ENCODE measurements at places on chromosomes 5 and 9.

GRCh38 chr9:34493972-34494535 lies 28.7 kb downstream of the ENHO start:
- DNase-seq = no peak

DNA sequence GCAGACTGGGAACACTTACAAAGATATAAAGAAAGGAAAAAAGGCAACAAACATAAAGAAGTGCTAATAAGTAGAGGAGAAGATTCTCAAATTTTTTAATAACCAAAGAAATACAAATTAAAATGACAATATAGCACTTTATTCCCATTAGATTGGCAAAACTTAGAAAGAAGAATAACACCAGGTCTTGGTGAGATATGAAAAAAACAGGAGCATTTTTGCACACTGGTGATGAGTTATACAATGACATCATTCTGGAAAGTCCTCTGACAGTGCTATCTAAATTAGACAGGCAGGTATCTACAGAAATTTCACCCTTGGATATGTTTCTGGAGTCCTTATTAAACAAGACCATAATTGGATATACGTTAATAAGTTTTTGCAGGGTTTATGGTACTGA lies 9.5 kb upstream of the SFXN1 start:
- no peak for DNase-seq

DNA sequence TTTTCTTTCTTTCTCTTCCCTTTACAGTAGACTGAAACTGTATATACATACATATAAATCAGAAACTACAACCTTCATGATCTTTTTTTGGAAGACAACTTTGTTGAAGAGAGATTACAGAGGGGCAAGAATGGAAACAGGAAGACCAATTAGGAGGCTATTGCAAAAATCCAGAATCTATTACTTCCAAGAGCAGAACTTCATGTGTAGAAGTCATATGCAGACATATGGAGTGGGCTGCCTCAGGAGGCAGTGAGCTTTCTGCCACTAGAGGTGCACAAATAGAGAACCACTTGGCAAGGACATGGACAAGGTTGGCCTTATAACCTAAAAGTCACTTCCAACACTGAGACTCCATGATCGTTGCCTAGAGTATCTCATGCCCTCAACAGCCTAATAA lies 157.8 kb upstream of the NR4A3 start:
- DNase-seq = no peak

DNA sequence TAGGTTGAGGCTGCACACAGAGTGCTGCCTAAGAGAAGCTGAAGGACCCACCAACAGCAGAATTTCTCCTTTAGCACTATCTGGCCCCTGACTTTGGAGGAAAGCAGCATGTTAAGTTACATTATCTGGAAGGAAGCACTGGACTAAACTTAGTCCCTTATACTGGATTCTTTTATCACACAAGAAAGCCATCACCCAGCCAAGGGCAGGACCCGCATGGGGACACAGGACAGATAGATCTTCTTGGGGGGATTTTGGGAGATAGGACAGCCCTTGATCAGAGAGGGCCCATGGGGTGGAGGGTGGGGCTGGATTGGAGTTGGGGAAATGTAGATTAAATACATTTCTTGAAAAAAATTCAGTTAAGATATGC lies 14.4 kb downstream of the ANKRD33B start:
- DNase-seq = no peak

DNA sequence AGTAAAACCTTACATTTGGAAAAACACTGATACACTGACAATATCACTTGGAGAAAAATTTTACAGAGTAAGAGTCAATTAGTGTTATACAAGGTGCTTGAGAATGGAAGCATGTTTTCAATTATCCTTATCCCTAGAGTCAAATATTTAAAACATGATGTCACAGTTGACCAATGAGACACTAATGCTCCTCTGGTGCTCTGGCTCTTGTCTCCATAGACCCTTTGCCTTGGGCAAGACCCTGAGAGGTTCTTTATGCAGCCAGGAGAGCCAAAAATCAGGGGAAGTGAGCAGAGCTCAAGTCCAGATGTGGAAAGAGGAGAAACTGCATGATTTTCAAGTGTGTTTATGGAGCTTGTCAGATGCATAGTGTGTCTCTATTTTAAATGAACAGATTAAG lies 153.9 kb downstream of the MARCHF11 start:
- no peak for DNase-seq

DNA sequence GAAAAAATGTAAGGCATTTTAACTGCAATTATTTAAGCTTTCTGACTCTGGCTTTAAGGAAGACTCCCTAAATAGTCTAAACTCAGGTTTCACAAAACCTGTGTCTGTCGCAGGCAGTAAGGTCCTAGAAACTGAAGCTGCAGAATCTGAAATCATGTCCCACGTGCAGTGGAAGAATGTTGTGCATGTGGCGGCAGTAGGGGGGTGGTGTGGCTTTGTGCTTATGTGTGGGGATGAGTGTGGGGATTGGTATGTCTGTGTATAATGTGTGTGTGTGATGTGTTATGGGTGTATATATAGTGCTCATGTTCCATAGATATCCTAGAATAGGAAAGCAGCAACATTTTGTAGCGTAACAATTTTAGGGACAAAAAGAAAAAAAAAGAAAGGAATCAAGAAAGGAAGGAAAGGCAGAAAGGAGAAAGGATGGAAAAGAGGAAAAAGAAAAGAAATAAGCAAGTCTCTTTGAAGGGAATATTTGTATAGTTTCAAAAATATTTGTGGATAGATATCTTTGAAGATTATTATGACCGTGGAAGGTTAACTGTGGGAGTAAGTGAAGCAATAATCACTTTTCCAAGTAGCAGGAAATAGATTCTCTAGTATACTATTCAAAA lies 6.6 kb downstream of the ANKDD1B start:
- DNase-seq = no peak

- DNase-seq = no peak
Measured at GRCh38 chr9:2418619-2419018, 203.0 kb upstream of the VLDLR start.

DNA sequence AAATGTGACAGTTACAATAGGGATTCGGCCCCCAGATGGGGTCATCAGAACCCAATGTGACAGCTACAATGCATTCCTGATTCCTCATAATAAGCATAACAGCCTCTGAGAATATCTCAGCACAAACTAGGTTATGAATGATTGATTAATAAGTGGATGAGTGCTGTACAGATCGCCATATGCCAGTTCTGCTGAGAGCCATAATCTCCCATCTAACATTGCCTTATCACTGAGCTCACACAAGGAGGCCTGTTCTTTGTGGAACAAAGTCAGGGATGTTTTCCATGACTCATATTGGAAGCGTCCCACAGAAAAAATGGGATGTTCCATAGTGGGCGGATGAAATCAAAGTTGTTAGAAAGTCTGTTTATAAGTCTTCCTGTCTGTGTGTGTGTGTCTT lies 89.6 kb downstream of the KIF4B start:
- no peak for DNase-seq

GRCh38 chr5:6638236-6638635 lies 5.0 kb downstream of the SRD5A1 start:
- DNase-seq = no peak

Measured in T-helper 22 cell (primary cell).